ENCODE measurements at places on chromosomes 13 and 19. TPM values are rescaled to one million over a fixed set of nuclear protein-coding genes. Genes with fewer than 3 reads are reported as not detected.

The SULT2A1 gene
- polyA plus RNA-seq: not detected

The SYT5 gene
- polyA plus RNA-seq: 0.07 TPM

- DNase-seq: no peak
Measured at GRCh38 chr13:26847281-26847680, 86.7 kb upstream of the GPR12 start.

The NFIX gene
- 111 TPM for polyA plus RNA-seq

Data from muscle of back (tissue), 13 donors.